ENCODE measurements at places on chromosomes 12 and 14.
A peak's percentile ranks its signal among the peaks of the same experiment; 100 is the strongest.

GRCh38 chr12:30046376-30046775 is 262.6 kb upstream of the TMTC1 start:
- DNase-seq = no peak

GRCh38 chr14:95144849-95145248 is 12.5 kb downstream of the DICER1 start:
- DNase-seq = no peak

- no peak for DNase-seq
Observed at GRCh38 chr14:93027810-93028723, 87.7 kb downstream of the ITPK1 start.

DNA sequence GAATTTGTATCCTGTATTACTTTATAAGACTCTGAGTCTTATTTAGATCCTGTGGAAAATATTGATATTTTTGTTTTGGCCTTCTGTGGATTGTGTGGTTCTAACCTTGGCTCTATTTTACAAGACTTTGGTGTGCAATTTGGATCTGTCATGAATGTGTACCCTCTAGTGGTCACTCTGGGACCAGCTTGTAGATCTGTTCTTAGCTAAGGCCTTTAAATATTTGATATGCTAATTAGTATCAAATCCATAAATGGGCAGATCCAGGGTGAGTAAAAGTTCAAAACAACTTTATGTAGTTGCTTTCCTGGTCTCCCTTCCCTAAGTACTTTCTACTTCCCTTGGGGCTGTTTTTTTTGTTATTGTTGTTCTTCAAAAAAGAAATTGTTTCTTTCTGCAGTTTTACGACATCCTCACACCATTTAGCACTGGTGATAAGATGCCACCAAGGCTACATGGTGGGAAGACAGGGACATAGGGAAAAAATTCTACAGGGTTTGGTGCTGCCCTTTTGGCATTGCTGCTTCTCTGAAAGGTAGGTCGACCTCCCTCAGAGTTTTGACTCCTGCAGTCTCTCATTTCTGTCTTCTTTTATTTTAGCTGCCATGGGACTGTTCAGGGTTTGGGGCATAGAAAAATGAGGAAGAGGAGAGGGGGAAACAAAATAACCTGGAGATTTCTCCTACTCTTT is 238.5 kb downstream of the GPHN start:
- DNase-seq = peak; percentile 6

DNA sequence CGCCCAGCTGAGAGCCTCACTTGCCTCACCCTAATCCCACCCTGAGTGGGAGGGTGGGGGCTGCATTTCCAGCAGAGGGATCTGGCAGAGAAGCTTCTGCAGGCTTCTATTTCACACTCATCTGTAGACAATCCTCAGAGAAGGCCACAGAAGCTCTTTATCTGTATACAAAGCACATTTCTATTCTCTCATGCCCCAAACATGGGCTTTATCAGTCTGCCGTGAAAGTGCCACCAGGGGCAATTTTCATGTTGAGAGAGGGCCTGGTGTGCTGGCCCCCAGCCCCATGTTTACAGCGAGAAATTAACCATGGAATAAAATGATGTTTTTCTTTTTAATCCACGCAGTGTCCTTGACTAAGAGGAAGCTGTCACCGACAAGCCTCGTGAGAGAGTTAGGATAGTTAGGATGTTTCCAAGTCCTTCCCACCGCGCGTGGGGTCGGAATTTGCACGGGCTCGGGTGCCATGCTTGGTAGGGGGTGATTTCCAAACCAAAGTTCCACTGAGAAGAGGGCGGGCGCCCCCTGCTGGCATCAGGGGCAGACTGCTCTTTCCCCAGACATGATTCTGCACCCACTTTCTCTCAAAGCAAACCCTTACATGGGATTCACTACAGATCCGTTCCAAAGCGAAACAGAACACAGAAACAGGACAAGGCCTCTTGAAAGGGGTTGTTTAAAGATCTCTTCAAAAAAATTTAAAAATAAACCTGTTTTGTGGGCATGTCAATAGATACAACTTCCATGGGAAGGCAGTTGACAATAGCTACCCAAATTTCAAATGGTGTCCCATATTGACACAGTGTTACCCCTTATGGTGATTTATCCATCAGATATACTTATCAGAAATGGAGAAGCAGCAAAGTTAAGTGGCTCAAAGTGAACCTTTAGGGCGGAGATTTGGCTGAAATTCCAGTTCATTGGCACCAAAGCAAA is 19.4 kb downstream of the BDKRB1 start:
- peak; percentile 83 for DNase-seq

Data from activated naive CD4-positive, alpha-beta T cell treated with anti-CD3 and anti-CD28 coated beads for 36 hours (primary cell).